ENCODE measurements at places on chromosomes 1 and 21.

GRCh38 chr1:198220428-198220827 lies 63.6 kb downstream of the NEK7 start:
- DNase-seq: no peak

DNA sequence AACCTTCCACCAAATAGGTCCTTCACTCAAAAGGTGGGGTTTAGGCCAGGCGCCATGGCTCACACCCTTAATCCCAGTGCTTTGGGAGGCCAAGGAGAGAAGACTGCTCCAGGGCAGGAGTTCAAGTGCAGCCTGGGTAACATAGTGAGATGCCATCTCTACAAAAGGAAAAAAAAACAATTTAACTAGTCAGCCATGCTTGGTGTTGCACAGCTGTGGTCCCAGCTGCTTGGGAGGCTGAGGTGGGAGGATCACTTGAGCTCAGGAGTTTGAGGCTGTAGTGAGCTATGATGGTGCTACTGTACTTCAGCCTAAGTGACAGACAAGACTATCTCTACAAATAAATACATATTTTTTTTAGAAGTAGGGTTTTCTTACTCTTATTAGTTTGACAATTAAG lies 617.5 kb downstream of the KIF26B start:
- no peak for DNase-seq

- DNase-seq: no peak
Observed at GRCh38 chr21:43935711-43936110, 70.7 kb downstream of the AGPAT3 start.

DNA sequence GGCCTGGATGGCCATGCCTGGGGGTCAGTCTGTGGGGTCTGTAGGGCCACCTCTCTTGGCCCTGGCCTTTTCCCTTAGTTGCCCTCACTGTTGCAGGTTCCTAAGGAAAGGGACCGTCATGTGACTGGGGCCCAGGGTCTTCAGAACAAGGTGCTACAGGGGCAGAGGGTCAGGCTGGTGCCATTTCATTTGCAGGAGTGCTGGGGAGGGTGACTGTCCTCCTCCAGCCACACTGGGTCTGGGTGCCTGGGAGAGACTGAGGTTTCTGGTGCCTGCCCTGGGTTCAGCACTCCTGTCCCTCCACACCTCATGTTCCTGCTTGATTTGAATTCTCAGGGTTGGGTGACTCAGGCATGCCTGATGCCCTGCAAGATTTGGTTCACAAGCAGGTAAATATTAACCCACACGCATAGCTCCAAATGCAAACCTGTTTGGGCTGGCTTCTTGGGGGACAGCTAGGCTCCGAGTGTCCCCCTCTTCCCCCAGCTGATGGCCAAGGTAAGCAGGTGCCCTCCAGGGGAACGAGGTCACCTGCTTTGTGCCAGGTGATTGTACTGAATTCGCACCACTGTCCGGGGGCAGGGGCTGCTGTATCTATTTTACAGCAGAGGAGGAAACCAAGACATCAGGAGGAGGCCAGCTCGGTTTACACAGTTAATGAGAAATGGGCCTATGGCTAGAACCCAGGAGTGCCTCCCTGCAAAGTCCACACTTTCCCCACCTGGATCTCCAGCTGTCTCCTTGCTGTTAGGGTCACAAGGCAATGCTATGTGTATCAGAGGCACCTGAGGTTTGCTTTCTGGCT lies 20.3 kb downstream of the ARHGEF10L start:
- DNase-seq: no peak

DNA sequence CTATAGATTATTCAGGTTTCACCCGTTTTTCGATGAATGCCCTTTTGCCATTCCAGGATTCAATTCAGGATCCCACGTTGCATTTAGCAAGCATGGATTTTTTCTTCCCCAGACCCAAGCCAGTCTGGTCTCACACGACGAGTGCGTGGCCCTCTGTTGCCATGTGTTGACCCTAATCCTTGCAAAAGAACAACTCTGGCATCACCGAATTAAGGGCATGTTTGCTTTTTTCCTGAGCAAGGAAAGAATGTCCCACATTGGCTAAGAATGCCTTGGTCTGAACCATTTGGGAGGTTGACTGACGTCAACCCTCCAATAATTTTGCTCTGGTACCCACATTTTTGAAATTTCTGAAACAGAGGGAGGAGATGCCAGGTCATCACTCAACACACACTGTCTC lies 153.0 kb upstream of the WNT4 start:
- no peak for DNase-seq

DNA sequence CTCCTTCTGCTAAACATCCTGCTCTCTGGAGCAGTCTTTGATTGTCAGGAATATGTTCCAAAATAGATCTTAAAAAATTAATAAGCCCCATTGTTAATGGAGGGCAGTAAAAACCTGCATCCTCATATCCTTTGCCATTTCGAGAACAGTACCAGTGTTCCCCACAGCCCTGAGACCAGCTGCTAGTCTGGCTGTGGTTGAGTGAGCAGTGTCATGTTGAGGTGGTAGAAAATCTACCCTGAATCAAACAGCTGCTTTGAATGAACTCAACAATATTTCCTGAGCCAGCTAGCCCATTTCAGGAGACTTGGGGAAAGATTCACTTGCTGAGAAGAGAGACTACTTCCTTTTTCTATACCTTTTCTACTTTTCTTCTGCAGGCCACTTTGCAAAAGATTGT lies 24.4 kb downstream of the FABP3 start:
- no peak for DNase-seq

- DNase-seq: no peak
Observed at GRCh38 chr1:167913895-167914496, at the start of gene ADCY10. Gene ADCY10 (minus strand): TSS chr1:167914134. CDS start chr1:167905140, 8,994 bp downstream.

GRCh38 chr1:151314137-151314875 lies 12.9 kb downstream of the PI4KB start:
- DNase-seq: no peak

GRCh38 chr1:23522244-23522982 lies 8.6 kb downstream of the E2F2 start:
- peak; percentile 92 for DNase-seq

GRCh38 chr1:186812570-186812969 lies 16.2 kb upstream of the PLA2G4A start:
- DNase-seq: no peak

DNA sequence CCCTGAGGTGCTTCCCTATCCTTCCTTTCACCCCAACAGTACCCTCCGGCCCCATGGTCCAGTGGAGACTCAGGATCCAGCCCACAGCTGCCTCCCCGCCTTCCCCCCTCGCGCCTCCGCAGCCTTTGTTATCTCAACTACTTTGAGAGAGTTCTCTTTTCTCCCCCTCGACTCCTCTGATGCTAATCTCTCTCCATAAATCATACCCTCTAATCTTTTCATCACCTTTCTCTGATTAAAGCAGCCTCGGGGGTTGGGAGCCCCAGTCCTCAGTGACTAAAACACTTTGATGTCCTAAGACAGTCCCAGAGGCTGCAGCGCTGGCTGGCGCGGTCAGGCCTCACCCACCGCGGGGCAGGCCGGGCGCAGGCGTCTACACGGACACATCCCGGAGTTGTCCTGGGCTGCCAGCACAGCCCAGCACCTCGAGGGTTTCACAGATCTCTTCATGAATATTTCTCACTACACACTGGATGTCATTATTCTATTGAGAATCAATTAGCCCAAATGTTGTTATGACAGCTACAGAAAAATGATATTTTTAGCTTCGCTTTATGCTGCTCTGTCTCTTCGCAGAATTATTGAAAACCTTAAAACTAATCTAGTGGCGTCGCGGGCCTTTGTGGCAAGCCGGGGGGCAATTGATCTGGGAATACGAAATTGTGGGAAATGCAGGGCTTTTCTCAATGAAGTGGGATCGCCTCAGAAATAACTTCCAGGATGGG lies 289.5 kb downstream of the RRAGC start:
- no peak for DNase-seq
